ENCODE measurements at places on chromosomes 3 and 15.

DNA sequence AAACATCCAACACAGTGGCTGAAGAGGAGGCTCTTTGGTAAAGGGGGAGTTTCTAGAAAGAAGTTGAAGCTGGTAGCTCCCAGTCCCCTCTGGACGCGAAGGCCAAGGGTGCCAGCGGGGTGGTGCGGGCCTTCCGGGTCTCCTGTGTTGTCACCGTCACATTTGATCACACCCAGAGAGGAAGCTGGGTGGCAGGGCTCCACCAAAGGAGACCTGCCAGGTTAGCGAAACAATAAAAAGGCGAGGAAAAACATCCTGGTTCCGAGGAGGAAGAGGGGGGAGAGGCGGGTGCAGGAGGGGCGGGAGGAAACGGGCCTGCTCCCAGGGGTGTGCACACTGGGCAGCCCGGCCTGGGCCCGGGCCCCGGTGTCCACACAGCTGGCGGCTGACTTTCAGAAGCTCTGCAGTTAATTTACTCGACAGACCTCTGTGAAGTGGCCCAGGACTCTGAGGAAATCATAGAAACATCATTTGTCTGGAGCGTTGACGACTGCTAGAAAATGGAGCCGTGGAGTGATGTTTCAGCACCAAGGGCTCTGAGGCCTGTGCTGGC is 12.1 kb downstream of the HEG1 start:
- no peak for DNase-seq

GRCh38 chr15:82890338-82890994 is 62.1 kb downstream of the HOMER2 start:
- no peak for DNase-seq

GRCh38 chr3:100027321-100027720 is 87.0 kb downstream of the FILIP1L start:
- DNase-seq = no peak

DNA sequence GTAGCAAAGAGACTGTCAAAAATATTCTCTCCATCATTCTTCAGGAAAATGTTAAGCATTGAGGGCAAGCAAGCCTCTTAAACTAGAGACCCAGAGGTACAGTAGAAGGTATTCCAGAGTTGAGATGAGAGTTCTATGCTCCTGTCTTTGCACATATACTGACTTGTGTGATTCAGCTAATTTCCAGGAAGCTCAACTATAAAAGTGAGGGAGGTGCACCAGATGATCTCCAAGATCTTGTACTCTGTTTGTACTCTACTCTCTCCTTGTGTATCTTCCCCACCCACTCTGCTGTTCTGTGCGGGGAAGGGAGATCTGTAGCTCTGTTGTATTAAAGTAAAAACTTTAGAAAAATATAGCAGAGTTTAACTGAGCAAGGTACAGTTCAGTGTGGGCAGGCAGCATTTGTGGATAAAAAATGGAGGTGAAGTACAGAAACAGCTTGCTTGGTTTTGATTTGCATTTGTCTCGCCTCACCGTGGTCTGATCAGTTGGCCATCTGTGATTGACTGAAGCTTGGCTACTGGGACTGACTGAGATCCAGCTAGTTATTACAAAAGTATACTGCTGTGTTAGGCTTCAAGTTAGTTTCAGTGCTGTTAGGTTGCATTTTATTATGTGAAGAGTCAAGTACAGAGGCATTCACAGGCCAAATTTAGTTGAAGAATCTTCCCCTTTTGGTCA is 463.1 kb upstream of the GOLIM4 start:
- DNase-seq = no peak
